ENCODE measurements at places on chromosomes 12 and 14.

DNA sequence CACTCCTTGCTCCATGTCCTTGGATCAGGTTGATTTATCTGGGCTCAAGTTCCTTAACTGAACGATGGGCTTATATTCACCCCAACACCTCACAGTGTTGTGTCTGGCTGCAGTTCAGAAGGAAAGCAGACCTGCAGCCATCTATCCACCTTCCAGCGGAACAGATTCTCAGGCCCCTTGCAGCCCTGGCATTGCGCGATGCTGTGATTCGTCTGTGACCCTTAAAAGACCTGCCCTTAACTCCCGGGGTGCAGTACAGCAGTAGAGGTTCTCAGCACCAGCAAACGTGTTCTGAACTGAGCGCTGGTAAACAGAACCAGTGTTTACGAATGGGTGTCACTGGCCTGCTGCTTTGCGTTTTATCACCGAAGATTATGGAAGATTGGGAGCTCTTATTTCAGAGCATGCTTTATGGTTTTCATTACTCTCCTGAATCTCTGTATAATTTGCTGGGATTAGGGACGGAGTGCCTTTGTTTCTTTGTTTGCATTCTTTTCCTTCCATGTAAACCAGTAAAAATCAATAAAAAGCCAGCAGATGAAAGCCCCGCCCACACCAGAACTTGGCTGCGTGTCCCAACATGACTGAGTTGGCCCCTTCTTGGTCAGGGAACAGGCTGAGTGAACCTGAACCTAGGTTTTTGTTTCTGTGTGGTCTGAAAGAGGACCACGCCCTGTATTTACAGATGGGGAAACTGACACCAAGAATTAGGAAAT, 286.7 kb upstream of the CRY1 start:
- ATAC-seq = no peak

DNA sequence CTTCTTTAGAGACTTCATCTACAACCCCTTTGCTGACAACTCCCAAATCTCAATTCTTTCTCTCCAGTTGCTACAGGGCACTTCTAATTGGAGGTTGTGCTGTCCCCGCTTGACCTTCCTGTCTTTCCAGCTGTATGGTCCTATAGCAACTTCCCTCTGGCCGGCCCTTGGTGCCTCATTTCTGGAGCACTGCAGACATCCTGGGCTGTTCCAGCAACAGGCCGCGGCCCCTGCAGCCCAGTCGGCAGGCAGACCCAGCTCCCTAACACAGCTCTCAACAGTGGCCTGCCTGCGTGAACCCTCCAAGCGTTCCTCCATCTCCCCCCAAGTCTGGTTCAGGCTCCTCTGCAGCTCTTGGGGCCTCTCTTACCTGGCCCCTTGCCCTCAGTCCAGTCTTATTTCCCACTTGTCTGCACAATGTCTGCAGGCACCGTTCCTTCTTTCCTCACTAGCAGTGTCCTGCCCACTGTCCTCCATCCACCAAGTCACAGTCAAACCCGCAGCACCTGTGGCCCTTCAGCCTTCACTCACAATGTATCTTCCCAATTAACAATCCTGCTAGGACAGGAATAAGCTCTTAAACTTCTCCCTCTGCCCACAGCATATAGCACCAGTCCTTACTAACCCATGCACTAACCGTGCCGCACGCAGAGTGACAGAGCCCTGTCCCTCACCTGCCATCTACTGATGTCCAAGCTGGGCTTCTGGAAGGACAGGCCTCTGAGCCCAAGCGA, 1.6 kb upstream of the EML1 start:
- no peak for ATAC-seq

- ATAC-seq = peak; percentile 89
Measured at GRCh38 chr14:68824517-68825347, 31.9 kb upstream of the ZFP36L1 start.

DNA sequence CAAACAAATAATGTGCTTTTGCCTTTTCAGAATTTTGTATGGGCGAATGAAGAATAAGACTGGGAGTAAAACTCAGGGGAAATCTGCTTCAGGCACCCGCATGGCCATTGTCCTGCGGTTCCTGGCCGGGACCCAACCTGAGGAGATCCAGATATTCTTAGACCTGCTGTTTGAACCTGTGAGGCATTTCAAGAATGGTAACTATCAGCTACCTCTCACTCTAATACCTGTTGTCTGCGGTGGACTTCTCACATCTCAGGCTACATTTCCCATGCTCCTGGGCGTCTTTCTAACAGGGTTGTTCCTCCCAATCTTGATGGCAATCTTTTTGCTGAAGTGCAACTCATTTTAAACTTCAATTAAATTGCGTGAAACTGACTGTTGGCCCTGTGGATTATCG, 47.1 kb downstream of the UTP20 start:
- no peak for ATAC-seq

- no peak for ATAC-seq
Measured at GRCh38 chr12:16086462-16086861, 175.3 kb downstream of the DERA start.

GRCh38 chr12:111715279-111715678, 29.4 kb downstream of the ACAD10 start:
- no peak for ATAC-seq

GRCh38 chr12:92502417-92503028, 200.3 kb upstream of the PLEKHG7 start:
- ATAC-seq = no peak

DNA sequence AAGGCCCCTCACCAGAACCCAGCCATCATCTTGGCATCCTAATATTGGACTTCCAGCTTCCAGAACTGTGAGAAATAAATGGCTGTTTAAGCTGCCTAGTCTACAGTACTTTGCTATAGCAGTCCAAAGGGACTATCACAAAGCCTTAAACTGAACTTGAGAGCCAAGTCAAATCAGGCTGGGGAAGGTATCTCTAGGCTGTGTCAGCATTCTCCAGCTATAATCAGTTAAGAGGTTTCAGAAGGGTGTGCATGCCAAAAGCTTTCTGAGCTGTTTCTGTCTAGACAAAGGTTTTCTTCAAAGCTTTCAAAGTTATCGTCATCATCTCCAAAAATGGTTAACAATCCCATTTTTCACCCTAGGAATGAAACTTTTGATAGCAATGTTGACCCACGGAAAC, 7.6 kb downstream of the ASCL4 start:
- ATAC-seq = no peak

DNA sequence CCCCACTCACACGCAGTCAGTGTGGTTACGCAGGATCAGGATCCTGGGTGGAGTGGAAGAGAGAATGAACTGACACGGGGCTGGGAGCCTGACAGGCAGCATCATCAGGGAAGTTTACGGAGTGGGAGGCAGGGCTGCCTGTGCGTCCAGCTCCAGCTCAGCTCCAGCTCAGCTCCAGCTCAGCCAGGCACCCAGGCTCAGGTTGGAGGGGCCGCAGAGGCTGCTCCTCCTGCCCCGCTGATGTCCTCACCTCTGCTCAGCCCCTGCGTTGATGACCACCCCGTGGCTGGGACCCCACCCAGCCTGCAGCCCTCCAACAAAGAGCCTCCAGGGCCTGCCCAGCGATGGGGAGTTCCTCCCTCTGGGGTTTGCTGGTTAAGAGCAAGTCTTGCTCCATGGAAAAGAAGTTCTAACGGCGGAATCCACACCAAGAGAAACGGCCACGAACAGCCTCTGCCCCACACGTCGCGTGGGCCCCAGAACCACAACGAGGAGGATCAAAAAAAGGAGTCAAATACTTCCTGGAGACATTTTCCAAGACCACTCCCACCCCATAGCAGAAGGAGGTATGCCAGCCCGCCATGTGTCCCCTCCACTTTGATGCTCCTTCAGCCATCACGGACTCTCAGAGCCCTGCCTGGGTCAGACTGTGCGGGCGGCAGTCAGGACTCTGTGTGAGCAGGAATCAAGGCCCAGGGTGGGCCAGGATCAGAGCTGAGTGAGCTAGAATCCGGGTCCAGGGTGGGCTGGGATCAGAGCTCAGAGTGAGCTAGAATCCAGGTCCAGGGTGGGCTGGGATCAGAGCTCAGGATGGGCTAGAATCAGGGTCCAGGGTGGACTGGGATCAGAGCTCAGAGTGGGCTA, 17.7 kb upstream of the C14orf180 start:
- no peak for ATAC-seq

- no peak for ATAC-seq
Measured at GRCh38 chr12:110635055-110635454, 21.1 kb downstream of the TCTN1 start.

- no peak for ATAC-seq
Measured at GRCh38 chr12:47407463-47408129, 298.2 kb downstream of the RPAP3 start.

- no peak for ATAC-seq
Measured at GRCh38 chr12:124242529-124243065, 52.3 kb upstream of the RFLNA start.

DNA sequence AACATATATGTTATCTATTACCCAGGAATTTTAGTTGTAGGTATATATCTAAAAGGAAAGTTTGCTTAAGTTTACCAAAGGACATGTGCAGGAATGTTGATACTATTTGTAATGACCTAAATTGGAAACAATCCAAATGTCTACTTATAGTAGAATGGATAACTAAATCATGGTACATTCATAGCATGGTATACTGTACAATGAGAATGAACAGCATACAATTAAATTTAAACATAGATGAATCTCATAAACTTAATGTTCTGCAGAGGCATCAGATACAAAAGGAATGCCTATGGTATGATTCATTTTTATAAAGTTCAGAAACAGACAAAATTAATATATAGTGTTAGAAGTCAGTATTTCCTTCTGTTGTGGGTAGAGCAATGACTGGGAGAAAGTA, 135.4 kb downstream of the GPHN start:
- ATAC-seq = no peak

DNA sequence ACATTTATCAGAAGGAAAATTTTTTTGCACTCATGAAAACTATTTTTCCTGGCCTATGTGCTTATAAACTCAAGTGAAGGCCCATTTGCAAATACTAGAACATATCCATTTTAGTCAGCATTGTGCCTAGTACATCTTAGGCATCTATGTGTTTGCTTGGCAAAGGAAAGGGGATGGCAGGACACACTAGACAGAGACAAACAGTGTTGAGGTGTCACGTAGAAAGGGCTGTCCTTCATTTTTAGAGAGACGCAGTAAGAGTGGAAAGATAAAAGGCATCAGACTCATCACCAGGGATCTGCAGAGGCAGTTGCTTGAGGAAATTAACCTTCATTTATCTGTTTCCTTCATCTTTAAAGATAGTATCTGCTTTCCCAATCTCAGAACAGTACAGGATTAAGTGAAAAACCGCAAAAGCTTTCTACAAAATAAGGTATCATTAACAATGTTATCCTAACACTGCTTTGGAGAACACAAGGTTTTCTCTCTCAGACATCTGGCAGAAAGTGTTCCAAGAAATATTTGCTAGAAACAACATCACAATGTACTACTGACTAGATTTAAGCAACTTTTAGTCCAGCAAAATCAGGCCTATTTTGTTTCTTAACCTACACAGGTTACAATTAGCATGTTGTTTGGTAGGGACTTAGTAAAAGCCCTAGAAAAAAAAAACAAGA, 2.0 kb downstream of the YBX3 start:
- no peak for ATAC-seq
